ENCODE measurements at places on chromosomes 1 and 21.
A peak's percentile ranks its signal among the peaks of the same experiment; 100 is the strongest.

- DNase-seq, result no peak
Measured at GRCh38 chr1:7721940-7722669, 49.0 kb upstream of the VAMP3 start.

DNA sequence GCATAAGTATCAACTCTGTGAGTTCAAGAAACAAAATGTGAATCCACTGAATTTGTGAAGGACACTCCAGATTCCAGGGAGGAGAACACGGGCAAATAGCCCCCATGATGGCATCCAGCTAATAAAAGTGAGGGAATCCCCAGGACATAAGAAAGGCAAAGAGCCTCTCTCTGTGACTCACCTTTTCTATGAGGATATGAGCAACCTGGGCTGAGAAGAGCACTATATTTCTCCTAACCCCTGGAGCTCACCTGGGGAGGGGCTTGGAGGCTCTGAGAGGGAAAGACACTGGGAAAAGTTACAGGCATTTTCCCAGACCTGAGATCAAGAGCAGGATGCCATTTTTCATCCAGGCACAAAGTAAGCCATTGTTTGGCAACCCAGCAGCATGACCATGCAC is 1298.8 kb downstream of the PLA2G4A start:
- no peak for DNase-seq

- DNase-seq, result peak; percentile 38
Measured at GRCh38 chr1:161763522-161764098, 2.5 kb upstream of the ATF6 start.

GRCh38 chr21:39673736-39674135 is 61.0 kb downstream of the B3GALT5 start:
- DNase-seq, result no peak

GRCh38 chr1:241270016-241270415 is 87.0 kb downstream of the RGS7 start:
- DNase-seq, result no peak

DNA sequence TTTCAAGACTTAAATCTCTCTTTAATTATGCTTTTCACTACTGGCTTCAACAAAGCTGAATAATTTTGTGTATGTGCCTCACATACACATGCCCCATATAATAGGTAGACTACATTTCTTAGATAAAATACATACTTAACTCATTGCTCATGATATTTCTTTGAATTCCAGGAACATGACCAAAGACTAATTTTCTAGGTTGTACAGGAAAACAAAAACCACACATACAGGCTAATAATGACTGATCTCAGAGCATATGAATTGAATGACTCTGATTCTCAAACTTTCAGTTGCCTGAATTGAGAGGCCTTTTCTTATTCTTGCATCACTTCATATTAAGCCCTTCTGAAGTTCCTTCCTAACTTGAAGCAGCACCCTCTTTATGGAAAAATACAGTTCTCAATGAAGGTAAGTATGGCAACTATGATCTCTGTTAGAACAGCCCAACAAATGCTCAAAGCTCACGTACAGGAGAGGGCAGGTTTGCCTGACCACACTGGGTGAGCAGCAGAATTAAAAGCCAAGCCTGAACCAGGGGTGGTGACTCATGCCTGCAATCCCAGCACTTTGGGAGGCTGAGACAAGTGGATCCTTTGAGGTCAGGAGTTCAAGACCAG is 22.6 kb upstream of the UAP1 start:
- DNase-seq, result no peak

DNA sequence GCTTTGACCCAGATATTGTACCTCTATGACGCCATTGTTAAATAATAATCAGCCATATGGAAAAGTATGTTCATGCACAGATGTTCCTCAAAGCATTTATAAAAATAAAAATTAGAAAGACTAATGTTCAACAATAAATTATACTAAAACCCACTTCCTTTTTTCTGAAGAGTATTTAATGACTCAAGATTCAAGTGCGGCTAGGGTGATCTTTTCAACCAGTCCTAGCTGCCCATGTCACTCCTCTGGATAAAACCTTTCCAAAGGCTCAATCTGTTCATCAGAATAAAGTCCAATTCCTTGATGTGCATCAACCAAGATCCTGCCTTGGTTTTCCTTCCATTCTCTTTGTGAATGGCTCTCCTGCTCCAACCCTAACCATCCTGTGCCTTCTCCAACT is 292.0 kb downstream of the VAV3 start:
- DNase-seq, result no peak

GRCh38 chr1:155322571-155322952 is 1.9 kb downstream of the RUSC1 start:
- no peak for DNase-seq

- no peak for DNase-seq
Measured at GRCh38 chr1:29094433-29094832, 29.3 kb downstream of the TMEM200B start.

DNA sequence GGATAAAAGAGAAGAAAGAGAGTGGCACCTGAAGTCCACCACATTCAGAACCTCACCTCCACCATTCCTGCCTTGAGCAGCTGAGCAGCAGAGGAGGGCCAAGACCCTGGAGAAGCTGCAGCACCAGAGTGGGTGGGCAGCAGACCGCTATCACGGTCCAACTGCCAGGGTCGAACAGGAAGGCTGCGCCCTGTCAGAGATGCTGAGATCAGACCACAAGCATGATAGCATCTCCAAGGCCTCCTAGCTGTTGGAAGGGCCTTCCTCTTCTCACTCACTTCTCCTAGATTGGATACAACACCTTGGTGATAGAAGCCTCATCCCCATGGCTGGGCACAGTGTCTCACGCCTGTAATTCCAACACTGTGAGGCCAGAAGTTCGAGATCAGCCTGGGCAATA is 12.1 kb upstream of the SLC45A3 start:
- DNase-seq, result no peak

DNA sequence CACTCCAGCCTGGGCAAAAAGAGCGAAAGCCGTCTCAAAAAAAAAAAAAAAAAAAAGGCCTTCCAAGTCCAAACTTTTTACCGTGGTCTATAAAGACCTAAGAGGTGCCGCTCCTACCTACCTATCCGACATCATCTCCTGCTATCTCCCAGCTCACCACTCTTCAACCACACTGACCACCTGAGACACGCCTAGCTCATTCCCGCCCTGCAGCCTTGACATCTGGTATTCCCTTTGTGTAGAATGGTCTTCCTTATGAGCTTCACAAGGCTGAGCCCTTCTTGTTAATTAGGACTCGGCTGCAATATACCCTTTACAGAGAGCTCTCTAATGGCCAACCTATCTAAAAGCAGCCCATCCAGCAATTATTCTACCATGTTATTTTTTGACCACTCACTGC is 680 bp downstream of the MAGOH start:
- DNase-seq, result no peak

Data from effector memory CD8-positive, alpha-beta T cell (primary cell).